Stimulated activated CD8-positive, alpha-beta memory T cell treated with anti-CD3 and anti-CD28 coated beads, Interleukin-4, amount 100 ng/mL, for 24 hours (primary cell): ENCODE measurements at places on chromosomes 7 and 10.

DNA sequence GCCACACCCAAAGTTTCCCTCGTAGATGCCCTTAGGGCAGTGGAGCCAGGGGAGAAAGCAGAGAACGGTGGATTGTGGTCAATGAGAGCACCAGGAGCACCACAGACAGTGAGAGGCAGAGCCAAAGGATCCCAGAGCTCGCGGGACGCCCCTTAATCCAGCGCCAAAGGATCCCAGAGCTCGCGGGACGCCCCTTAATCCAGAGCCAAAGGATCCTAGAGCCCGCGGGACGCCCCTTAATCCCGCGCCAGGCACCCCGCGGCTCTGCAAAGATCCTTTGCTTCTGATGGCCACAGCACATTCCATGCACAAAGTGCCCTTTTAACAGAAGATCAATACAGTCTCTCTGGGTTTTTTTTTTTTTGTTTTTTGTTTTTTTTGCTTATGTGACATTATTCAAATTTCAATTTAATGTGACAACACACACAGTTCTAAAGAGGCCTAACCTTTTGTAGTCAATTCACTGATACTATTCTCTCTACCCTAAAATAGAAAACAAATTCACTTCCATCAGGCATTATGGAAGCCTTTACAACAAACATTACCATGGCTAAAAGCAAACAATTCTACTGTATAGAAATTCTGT, 52.9 kb upstream of the NCAPG2 start:
- no peak for DNase-seq

- no peak for DNase-seq
These were observed 169.4 kb downstream of the SVIL start for GRCh38 chr10:29465384-29465783.

DNA sequence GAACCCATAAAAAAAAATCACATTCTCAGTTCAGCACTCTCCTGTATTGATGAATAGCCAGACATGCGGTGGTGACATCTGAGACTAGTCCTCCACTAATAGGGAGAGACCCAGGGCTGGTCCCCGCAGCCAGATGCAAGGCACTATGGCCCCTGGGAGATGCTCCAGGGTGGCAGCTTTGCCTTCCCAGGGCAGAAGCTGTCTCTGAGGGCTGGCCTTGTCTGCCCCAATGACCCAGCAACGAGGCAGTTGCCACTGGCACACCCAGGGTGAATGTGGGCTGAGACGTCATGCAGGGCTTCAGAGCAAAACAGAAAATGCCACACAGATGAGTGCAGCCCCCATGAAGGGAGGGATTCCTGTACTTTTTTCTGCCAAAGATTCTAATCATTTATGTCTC, 50.1 kb upstream of the GDF10 start:
- DNase-seq: no peak

GRCh38 chr7:110808361-110808760, 282.6 kb upstream of the LRRN3 start:
- DNase-seq: no peak

DNA sequence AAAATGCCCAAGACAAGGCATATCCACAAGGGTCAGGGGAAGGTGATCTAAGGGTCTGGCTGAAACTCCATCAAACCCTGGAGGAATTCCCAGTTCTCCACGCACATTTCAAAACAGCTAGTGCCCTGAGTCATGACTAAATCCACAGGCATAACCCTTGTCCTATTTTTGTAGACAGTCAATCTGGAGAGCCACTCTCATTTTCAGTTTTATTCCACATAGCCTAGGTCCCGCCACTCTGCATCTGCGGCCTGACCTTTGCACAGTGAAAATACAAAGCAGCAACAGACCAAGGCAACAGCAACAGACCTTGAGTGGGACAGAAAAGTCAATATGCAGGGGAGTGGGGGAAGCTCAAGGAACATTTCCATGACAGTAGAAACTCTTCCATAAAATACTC, 201.4 kb upstream of the NPVF start:
- DNase-seq: no peak

DNA sequence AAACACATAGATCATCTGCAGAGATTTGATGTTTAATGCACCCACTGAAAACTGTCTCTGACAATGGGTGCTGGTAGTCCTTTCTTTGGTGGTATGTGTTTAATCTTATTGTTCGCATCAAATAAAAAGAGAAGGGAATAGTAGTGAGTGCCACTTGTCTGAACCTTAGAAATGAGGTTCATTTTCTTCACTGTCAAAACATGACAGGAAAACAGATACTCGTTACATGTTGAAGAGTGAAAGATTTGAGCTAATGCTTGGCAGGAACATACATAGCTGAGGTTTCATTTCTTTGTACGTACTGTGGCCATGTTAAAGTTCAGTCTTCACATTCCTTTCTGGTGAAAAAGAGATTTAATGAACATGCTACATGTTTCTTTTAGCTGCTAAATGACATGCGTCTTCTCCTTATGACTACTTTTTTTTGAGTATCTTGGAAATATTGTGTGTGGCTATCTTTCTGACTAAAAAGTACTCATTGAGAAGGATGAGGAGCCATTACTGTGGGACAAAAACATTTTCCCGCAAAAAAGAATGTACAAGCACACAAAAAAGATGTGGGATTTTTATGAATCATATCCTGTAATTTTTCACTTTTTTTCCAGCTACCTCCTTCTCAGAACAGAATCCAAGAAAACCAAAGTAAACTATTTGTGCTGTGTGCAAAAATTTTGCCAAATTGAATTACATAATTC, 108.0 kb downstream of the TWIST1 start:
- DNase-seq: no peak

DNA sequence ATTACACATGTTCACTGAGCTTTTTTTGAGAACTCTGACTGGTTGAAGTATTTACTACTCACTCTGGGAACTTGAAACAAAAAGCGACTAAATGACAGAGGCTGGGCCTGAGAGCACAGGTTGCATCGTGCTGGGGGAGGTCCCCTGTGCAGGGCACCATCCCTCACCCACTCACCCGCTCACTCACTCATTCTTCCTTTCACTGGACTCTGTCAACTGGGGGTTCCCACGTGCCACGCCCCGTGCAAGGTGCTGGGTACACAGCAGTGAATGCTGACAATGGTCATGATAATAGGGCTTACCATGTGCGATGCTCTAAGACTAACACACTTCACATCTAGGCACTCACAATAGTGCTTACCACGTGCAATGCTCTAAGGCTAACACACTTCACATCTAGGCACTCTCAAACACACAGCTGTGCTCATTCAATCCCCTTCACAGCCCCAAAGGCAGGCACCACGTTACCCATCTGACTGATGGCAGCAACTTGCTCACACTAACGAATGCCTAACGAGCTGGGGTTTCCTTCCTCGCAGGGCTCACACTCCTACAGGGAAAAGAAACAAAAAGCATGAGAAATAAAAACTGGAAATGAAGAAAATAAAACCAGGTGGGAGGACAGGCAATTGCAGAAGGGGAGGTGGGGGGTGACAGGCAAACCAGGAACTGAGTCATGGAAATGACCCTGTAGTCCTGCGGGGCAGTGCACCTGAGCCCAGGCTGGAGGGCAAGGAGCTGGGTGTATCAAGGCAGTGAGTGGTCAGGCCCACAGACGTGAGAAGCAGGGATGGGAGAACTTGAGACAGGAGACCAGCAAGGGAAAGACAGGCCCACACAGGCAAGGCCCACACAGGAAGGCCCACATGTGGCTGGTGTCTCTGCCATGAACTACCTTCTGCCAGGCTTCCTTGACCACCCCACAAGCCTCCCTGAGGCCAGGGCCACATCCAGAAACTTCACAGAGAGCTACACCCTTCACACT, 147.0 kb upstream of the FAM20C start:
- no peak for DNase-seq

DNA sequence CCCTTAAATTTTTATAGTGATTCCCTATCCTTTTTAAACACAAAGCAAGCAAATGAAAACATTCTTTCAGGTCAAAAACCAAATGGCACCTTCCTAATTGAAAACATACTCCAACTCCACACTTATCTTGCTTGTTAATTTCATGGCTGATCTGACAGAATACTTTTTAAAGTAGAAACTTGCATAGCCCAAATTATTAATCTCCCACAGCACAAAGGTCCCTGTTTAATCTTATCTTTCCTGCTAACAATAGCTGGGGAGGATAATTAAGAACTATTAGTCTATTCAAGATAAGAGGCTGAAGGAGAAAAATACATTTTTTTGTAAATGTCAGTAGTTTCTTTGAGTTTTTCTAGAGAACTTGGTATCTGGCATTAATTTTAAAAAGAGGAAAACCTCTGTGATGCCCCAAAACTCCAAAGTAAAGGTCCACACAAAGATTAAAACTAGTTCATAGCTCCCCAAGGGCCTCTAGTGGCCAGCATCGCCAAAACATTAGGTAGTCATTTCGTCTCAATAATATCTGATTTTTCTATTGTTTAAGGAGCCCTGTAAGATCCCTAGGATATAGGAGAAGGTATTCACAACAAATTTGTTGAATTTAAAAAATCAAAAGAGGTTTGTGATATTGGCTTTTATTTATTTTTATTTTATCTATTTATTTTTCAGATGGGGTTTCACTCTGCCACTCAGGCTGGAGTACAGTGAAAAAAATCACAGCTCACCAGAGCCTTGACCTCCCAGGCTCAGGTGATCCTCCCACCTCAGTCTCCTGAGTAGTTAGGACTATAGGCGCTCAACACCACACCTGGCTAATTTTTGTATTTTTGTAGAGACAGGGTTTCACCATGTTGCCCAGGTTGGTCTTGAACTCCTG, 14.7 kb downstream of the CDNF start:
- DNase-seq: peak; percentile 19

- DNase-seq: no peak
These were observed 29.1 kb upstream of the FAM20C start for GRCh38 chr7:163298-163695.

DNA sequence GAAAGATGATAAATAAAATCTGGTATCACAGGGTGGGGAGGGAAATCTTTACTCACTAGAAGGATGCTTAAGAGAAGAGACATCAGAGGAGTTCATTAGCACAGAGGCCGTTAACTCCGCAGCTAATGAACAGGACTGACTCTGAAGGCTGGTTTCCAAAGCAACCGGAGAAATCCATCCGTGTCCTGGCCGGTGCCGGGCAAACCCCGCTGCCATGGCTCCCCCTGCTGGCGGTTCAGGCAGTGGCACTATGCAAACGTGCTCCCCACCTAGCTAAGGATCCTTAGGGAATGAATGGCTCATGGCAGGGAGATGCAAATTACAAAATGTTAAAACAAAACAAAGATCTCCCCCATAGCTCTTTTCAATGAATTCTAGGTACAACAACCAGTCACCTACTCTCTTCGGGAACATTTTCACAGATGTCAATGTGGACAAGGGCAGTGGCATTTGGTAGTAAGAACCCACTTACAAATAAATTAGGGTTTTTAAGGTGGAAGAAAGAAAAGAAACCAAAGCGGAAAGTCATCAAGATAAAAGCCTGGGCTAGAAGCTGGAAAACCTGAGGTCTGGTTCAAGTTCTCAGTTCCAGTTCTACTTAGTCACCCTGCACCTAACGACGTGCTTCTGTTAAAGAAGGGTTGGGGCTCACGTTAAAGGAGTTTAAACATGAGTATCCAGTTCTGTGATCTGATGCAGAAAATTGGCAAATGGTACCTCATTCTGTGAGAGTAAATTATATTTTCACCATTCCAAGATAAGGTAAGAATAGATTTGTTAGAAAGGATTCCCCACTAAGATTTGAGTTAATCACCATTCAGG, 138.2 kb downstream of the SVIL start:
- DNase-seq: peak; percentile 47

DNA sequence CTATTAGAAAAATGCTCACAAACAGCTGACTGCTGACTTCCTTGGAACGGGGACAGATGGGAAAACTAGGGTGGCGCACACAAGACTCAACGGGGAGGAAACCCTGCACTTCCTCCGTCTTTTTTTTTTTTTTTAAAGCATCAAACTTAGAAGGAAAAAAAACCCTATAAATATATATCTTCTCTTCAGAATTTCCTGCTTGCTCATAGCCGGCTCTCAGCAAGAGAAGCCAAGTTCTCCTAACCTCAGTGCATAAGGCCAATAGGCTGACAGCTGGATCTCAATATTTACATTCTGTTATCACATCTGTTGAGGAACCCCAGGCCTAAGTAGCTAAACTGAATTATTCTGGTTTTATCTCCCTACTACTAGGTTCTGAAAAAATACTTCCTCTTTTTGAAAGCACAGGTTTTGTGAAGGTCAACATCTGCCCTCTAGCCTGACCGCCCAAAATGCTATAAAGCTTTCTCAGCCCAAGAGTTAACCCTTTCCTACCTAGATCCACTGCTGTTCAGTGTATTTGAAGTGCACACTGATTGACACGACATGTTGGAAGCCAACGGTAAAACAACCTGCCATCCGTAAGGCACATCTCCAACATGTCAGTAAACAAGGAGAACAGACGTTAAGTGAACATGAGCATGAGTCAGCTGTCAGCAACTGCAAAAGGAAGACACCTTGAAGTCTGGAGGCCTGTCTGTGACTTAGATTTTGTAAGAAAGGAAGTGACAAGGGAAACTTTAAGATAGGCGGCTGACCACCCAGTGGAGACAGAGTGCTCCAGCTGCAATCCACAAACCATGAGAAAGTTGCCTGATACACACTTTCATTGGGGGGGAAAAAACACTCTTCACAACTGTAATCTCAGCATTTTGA, 83.8 kb downstream of the EBLN1 start:
- no peak for DNase-seq

GRCh38 chr10:73758704-73759511, 14.7 kb downstream of the SEC24C start:
- DNase-seq: no peak

GRCh38 chr10:74575191-74575720, 251.1 kb upstream of the KAT6B start:
- no peak for DNase-seq

- no peak for DNase-seq
These were observed 46.4 kb downstream of the SGCE start for GRCh38 chr7:94609561-94609960.

DNA sequence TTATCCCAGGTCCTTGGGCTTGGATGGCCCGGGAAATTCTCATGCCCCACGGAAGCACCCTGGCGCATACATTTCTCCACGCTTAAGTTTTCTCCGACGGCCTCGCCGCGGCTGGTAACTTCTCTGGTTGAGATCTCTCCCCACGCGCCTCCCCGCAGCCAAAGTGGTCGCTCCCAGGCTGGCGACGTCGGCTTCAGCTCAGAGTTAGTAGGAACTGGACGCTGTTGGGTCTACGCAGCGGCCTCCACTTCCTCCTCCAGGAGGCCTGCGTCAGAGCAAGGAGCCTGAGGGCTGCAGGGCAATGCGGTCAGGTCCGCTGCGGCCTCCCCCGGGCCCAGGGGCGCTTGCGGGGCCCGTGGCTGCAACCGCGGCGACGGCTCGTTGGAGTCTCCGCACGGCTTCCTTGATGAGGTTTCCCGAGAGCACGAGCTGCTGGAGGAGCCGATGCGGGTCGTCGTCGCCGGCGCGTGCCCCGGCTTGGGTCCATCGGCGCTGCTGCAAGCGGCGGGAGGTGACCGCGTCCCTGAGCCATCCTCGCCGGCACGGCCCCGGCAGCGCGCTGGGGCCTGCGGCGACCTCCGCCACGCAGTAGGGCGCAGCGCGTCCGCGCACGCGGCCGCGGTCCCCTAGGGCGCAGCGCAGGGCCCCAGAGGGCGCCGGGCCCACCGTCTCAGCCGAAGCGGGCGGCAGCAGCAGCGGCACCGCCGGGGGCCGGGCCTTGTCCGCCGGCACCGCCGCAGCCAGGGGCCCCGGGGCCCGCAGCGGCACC, 744 bp downstream of the FRAT2 start:
- DNase-seq: no peak

GRCh38 chr10:1464881-1465417, 272.4 kb downstream of the ADARB2 start:
- no peak for DNase-seq
